ENCODE measurements at places on chromosomes 3 and 15.

DNA sequence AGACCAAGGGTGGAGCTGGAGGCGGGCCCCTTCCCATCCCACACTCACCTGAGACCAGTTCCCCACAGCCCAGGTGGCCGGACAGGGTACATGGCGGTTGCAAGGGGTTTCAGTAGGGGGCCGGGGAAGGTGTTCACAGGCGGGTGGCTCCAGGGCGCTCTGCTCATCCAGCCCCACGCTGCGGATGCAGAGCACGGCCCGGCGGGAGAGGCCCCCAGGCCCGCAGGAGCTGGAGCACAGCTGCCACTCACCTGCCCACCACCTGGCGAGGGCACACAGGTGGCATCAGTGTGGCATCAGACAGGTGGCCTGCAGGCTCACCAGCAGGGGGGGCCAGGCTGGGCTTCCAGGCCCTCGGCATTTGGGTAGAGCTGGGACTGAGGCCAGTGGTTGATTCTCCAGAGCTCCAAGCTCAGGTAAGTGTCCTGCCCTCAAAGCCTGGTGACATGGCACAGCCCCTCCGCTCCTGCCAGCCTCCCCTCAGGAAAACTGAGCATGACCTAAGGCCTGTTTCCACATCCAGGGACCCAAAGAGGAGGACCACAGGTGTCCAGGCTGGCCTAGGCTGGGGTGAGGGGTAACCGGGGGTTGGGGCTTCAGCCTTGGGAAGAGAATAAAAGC lies 43.8 kb downstream of the ADAMTS7 start:
- no peaks in the 10 kb centered on the region for H3K27me3 ChIP-seq
- H3K4me1 ChIP-seq = no peaks in the 10 kb centered on the region
- H3K27ac ChIP-seq = no peak overlapping the region
- no peak for DNase-seq

DNA sequence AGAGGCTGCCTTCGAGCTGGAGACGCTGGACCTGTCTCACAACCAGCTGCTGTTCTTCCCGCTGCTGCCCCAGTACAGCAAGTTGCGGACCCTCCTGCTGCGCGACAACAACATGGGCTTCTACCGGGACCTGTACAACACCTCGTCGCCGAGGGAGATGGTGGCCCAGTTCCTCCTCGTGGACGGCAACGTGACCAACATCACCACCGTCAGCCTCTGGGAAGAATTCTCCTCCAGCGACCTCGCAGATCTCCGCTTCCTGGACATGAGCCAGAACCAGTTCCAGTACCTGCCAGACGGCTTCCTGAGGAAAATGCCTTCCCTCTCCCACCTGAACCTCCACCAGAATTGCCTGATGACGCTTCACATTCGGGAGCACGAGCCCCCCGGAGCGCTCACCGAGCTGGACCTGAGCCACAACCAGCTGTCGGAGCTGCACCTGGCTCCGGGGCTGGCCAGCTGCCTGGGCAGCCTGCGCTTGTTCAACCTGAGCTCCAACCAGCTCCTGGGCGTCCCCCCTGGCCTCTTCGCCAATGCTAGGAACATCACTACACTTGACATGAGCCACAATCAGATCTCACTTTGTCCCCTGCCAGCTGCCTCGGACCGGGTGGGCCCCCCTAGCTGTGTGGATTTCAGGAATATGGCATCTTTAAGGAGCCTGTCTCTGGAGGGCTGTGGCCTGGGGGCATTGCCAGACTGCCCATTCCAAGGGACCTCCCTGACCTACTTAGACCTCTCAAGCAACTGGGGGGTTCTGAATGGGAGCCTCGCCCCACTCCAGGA lies 21.1 kb downstream of the NRROS start:
- no peak overlapping the region for H3K27ac ChIP-seq
- H3K36me3 ChIP-seq = no peaks in the 10 kb centered on the region

DNA sequence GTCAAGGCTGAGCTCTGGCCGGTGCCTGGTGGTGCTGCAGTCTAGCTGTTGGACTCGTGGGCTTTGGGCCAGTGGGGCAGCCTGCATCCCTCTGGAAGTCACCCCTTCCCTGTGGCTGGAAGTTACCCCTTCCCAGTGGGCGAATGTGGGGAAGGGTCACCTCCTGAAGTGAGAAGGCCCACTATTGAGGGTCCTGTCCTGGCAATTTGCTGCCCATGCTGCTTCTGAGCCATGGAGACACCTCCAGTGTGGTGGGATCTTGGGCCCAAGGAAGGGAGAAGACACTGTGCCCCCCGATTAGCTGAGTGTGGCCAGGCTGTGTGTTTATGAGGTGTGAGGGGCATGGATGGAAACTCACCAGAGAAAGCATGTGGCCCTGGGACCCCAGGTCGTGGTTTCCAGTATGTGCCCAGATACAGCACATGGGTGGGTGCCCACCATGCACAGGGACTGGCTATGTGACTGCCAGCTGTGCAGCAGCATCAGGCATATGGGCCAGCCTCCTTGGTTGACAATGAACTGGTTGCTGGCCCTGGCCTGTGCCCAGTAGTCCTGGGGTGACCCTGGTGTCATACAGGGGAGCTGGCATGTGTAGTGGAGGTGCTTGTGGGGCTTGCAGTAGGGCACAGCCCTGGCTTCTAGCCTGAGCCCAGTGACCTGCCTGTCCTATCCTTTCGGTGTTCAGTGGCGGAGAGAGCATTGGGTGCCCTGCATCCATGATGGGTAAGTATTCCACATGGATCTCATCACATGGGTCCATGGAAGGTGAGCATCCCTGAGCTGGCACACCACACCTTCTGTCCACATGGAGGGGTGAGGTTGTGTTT lies 221.2 kb downstream of the SNRPN start:
- DNase-seq = peak; percentile 43
- H3K4me1 ChIP-seq = no peaks in the 10 kb centered on the region
- no peak overlapping the region for H3K4me3 ChIP-seq
- no peaks in the 10 kb centered on the region for H3K36me3 ChIP-seq

DNA sequence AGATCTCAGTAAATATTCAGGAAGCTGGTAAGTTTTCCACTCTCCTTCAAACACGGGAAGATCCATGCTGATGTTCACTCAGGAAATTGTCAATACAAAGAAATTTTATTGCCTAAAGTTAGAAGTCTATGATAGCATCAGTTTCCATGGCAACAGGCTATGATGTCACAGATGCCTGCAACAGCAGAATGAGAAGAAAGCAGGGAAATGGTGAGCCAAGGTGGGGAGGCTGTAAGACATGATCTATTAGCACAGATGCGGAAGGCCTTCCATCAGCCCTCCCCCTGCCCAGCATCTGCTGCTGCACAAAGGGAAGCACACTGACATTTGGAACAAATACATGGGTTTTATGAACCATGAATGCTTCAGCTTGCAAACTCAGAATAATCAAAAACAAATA lies 28.6 kb downstream of the EPHB1 start:
- no peak overlapping the region for H3K27ac ChIP-seq
- H3K4me1 ChIP-seq = no peaks in the 10 kb centered on the region
- H3K36me3 ChIP-seq = no peaks in the 10 kb centered on the region
- DNase-seq = no peak
- no peak overlapping the region for H3K4me3 ChIP-seq

DNA sequence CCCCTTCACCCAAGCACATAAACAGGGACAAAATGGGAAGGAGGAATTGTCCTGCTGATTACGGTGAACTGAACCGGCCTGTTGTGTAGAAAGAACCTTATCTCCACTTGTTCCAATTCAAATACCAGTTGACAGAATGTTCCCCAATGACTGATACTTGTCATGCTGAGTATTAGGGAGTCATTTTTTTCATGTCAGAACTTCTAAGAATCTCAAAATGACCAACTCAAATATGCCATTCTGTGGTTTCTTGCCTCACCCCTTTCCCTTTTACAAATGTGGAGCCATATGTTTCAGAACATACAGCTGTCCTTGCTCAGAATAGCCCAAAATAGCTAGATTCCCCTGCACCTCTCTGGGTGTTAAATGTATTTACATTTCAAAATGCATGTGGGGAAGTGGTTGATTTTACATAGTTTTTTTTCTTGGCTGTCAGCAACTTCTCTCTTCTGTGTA lies 405.9 kb upstream of the TBL1XR1 start:
- DNase-seq = no peak
- H3K36me3 ChIP-seq = no peaks in the 10 kb centered on the region
- no peak overlapping the region for H3K4me3 ChIP-seq
- no peaks in the 10 kb centered on the region for H3K4me1 ChIP-seq

All from right atrium auricular region (tissue), 2 donors.